ENCODE measurements at places on chromosomes 12 and 14.

- no peak for DNase-seq
Observed at GRCh38 chr14:92122351-92122677, 545 bp downstream of the CPSF2 start.

GRCh38 chr12:5246196-5246595 is 185.7 kb upstream of the NTF3 start:
- no peak for DNase-seq

DNA sequence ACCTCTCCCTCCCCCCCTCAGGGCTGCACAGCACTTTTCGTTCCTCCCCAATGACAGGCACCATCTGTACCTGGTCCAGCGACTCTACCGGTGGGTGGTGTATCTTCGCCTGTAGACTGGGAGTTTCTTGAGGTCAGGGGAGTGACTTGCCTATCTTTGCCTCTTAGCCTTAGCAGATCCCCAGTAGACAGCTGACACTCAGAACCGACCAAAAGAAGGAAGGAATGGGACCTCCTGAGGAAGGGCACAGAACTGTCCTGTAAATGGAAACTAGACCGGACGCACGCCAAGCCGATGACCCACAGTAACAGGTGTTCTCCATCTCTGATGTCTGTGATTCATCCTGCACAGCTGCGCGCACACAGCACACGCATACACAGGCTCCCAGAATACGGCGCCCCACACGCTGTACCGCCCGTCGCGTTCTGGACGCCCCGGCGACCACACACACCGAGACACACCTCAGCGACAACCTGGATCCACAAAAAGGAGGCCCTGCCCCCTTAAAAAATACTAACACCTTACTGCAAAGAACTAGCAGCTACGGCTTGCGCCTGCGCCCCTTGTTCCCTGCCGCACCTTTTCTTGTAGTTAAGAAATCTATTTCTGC is 673 bp upstream of the TTC9 start:
- DNase-seq: peak; percentile 25

GRCh38 chr14:92607702-92608429 is 94.3 kb downstream of the RIN3 start:
- peak; percentile 90 for DNase-seq

DNA sequence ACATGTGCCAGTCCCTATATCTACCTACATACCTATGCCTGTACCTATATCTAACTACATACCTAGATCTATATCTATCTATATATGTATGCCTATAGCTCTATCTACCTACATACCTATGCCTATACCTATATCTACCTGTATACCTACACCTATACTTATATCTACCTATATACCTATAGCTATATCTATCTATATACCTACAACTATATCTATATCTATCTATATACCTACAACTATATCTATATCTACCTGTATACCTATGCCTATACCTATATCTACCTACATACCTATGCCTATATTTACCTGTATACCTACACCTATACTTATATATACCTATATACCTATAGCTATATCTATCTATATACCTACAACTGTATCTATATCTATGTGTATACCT is 56.6 kb downstream of the TBX3 start:
- DNase-seq: no peak

GRCh38 chr12:108839890-108840230 is 17.5 kb downstream of the SSH1 start:
- no peak for DNase-seq

GRCh38 chr12:24071842-24072241 is 122.4 kb upstream of the SOX5 start:
- no peak for DNase-seq

DNA sequence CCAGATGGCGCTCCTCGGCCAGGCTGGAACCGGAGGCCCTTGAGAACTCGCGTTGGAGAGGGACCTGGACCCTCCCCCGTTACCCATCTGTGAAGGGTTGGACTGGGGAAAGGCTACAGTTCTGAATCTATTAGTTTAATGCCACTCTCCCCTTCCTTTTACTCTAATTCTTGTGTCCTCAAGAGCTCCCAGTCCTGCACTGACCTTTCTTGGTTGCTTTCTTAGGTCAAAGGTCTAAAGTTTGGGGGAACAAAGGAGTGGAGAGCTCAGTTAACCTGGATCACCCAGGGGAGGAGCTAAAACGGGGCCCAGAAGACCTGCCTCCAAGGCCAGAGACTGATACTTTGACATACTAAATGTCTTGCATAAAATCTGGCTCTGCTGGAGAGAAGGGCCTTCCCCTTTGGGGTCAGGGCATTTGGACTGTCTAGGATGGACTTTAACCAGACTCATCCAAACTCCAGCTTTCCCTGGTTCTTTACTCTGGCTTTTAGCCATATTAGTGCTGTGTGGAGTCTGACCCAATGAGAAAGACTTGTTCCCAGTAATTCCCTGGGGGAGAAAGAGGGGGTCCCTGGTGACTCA is 923 bp upstream of the MLF2 start:
- no peak for DNase-seq

- no peak for DNase-seq
Observed at GRCh38 chr12:45260104-45260815, 44.4 kb downstream of the ANO6 start.

GRCh38 chr12:97637770-97638169 is 175.2 kb downstream of the RMST start:
- no peak for DNase-seq

GRCh38 chr12:112788205-112788604 is 3.3 kb upstream of the RPH3A start:
- DNase-seq: no peak

GRCh38 chr14:81033698-81034240 is 78.3 kb downstream of the TSHR start:
- DNase-seq: no peak

GRCh38 chr12:1157046-1157445 is 166.0 kb downstream of the ERC1 start:
- no peak for DNase-seq

DNA sequence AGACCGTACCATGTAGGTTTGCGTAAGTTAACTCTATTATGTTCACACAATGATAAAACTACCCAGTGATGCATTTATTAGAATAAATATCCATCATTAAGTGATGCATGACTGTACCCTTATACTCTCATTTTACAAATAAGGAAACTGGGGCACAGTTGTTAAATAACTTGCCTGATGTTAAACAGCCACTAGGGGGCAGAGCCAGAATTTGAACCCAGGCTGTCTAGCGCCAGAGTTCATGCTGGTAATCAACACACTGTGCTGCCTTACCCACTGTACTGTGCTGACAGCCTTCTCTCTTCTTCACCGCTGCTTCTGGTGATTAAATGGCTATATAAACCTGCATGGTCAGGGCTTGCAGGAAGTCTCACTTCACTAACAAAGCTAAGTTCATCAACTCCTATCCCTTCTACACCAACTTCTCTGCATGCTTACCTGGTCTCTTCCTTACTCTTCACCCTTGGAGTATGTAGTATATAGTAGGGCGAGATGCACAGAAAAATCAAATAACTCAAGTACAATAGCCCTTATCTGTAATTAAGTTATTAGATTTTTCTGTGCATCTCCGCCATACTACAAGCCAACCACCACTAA is 43.6 kb upstream of the APPL2 start:
- no peak for DNase-seq

DNA sequence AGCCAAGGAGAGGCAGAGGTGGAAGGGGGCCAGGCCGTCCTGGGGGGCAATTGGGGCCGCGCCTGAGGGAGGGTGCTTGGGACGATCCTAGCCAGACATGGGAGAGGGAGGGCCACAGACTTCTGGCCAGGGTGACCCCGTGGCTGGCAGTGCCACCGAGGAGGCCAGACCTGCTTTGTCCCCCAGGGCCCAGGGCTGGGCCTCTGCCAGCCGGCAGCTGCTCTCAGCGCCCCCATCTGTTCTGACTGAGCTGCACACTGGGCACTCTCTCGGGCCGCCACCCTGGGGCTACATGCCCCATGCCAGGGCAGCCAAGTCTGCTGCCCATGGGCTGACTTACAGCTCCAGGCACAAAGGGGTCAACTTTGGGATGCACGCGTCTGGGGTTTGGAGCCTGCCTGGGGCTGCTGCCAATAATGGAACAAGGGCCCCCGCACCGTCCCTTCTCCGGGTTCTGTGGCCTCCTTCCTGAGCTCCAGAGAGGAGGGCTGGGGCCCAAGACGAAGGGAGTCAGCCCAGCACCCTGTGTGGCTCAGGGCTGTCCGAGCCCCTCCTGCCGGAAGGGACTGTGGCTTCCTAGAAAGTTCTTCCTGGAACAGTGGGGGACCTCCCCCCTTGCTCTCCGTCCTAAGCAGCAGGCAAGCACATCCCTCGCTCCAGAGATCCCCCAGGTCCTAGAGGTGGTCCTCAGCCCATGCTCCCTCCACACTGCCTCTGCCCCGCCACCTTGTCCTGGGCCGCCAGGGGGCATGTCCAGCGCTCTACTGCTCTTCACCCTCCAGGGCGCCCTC is 1.1 kb downstream of the ADSS1 start:
- no peak for DNase-seq

DNA sequence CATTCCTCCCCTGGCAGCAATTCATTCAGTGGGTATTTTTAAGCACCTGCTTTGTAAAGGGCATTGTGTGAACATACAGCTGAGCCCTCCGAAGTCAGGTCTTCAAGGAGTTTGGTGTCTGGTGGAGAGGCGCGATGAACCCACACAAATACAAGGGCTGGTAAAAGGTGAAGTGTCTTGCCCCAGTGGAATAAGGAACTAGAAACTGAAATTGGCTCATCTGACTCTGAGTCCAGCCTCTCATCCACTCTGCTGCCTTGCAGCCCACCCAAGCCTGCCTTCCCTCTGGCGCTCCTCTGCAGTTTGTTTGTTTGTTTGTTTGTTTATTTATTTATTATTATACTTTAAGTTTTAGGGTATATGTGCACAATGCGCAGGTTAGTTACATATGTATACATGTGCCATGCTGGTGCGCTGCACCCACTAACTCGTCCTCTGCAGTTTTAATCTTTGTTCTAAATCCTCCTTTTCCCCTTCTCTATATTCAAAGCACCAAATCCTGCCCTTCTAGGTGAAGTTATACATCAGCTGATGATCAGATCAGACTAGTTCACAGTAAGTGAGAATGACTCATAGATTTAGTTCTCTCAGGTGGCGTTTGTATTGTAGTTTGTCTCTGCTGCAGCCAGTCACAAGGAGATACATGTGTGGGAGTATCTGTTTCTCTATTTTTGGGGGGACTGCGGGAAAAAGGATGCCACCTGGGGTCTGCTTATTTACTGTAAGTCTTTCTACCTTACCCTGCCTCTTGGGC is 394.5 kb downstream of the APAF1 start:
- no peak for DNase-seq

GRCh38 chr12:55847033-55847432 is 4.3 kb upstream of the MMP19 start:
- DNase-seq: peak; percentile 88

DNA sequence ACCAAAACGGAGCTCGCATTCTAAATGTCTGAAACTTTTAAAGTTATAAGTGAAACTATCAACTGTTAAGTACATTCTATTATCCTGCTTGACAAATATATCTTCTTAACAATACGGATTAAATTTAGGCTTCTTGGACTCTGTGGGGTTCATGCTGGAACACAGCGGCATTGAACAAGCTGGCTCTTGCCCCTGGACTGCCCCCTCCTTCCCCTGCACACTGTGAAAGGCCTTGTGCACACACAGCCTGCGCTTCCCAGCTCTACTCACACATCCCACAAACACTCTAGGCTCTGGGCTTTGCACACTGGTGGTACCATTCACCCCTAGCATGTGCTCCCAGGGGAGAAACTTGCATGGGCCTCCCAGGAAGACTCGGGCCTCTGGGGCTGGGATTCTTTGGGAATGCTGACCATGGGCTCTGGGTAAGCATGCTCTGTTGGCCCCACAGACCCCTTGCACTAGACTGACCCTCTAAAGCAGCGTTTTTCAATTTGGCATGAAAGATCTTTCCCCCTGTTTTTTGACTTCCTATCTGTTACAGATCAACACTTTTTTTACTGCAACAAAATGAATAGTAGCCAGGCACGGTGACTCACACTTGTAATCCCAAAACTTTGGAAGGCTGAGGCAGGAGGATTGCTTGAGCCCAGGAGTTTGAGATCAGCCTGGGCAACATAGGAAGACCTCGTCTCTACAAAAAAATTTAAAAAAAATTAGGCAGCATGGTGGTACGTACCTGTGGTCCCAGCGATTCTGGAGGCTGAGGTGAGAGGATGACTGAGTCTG is 96.2 kb upstream of the CPM start:
- DNase-seq: no peak

DNA sequence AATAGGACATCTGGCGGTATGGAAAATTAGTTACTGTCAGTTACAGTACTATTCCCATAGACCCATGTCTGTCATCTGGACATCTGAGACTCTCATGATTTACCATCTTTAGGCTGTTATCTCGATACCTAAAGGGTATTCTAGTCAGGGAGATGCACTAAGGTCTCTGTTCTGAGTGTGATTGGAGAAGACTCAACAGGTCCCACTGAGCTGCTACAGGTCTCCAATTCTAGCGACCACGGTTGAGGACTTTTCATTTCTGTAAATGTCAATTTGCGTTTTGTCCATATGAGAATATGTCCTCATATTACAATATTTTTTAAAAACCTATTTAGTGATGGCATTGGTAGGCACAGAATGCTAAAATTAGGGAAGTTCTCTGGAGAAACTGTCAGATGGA is 1160.2 kb downstream of the TMEM121 start:
- DNase-seq: no peak

DNA sequence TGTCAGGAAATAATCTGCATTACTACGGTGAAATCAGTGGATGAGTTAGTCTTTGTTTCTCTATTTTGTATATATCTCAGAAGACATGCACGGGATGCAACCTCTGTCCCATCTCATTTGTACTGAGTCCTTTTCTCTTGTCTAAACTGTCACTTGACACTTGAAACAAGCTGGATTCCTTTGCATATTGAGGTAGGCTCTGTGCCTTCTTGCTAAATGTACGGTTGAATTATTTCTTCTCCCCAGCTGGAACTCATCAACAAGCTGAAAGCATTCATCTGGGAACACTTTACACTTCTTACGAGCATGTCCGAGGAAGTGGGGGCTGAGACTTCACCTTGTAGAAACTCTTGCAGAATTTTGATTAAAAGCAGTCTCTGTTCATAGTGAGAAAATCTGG is 119.5 kb downstream of the VEZT start:
- DNase-seq: no peak

Measured in skeletal muscle cell (primary cell).